Hypothalamus (tissue), 51 donors: ENCODE measurements at places on chromosomes 1 and 21.

GRCh38 chr1:230356190-230356589 lies 69.9 kb downstream of the PGBD5 start:
- DNase-seq, result no peak

GRCh38 chr1:171917331-171917730 lies 76.0 kb downstream of the DNM3 start:
- DNase-seq, result no peak

DNA sequence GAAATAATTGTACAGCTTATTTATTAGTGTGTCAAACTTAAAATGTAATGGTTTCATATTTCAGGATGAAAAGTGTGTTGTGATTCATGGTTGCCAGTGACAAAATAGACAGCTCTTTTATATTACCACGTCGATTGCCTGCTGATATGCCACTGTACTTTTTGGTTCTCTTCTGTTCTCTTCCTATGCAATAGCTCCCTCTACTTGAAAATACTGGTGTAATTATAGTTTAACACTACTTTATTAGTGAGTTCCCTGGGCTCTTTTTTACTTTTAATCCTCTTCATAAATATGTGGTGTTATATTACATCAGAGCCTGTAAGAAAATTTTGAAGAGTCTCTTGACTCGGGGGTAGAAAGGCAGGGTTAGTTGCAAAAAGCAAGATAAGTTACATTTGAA lies 111.3 kb downstream of the PATJ start:
- DNase-seq, result no peak

- no peak for DNase-seq
These were observed 16.7 kb upstream of the DISP1 start for GRCh38 chr1:222798116-222798515.

GRCh38 chr1:188986745-188987417 lies 1490.8 kb downstream of the BRINP3 start:
- DNase-seq, result no peak

- no peak for DNase-seq
These were observed 9.8 kb downstream of the SDHC start for GRCh38 chr1:161324020-161324419.

DNA sequence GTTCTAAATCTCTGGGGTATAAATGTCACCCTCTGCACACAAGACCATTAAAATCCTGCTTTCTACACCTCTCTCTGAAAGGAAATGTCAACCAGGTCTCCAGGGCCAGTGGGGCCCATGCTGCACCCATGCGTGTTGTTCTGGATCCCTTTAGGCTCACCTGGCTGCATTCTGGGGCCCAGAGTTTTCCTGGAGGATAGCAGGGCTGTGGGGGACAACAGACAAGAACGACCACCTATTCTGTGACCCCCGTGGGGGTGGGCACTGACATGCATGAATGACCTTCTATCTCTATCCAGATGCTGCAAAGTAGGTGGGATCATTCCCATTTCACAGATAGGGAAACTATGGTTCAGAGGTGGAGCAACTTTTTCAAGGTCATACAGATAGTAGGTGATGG lies 41.6 kb downstream of the TNNT2 start:
- no peak for DNase-seq

GRCh38 chr1:175679981-175680652 lies 63.3 kb downstream of the TNR start:
- DNase-seq, result peak; percentile 33

DNA sequence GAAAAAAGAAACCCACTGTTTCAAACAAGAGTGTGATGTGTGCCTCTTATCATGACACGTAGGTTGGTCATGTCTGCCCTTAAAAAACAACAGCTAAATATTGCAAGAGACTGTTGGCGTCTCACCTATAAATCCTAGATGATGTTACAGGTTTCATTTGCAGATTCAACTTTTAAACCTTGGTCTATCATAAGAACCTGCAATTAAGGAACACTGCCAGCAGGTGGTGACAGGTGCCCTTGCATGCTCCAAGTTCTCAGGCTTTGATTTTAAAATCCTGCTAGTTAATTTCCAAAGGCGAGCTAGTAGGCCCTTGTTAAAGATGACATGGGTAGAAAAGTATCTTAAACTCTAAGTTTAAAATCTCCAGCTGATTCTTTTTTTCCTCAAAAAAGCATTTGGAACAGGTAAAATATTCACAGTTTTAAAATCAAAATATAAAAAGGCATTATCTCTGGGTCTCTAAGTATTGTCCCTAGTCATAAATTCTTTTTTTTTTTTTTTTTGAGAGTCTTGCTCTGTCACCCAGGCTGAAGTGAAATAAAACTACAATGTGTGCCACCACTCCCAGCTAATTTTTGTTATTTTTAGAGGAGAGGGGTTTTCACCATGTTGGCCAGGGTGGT lies 39.1 kb downstream of the CLSTN1 start:
- DNase-seq, result no peak

GRCh38 chr1:162305969-162306368 lies 70.7 kb downstream of the SPATA46 start:
- DNase-seq, result no peak

DNA sequence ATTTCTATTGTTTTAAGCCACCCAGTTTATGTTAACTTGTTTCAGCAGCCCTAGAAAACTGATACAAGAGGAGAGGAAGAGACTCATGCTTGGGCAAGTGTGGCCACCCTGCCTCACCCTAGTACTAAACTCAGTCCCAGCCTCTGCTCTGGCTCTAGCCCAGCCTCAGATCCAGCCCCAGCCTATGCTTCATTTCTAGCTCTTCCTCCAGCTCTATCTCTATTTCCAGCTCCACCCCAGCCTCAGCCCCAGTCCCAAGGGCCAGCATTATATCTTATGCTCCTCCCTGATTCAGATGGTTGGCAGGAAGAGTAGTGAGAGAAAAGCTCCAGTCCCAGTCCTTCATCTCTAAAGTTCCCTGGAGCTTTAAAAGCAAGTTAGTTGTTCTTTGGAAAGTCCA lies 535.5 kb downstream of the PTPRC start:
- DNase-seq, result no peak

GRCh38 chr21:31429506-31429905 lies 85.4 kb upstream of the TIAM1 start:
- DNase-seq, result no peak

GRCh38 chr1:243658594-243659105 lies 191.4 kb downstream of the AKT3 start:
- no peak for DNase-seq

DNA sequence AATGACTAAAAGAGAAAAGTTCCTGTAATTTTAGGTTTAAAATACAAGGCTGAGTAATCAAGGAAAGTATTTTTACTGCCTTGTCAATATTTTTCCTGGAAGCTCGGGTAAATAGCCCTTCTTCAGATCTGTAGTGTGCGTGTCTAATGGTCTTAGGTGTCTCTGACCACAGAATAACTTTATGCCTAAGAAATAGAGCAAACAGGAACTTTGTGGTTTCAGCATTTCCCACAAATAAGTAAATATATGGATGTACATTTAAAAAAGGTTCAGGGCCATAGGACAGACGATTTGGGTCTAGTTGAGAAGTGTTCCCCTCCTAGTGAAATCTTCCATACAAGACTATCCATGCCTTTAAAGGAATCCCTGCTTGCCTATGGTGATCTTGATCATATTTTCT lies 107.0 kb downstream of the ZC3H11B start:
- DNase-seq, result no peak

- no peak for DNase-seq
These were observed 45.4 kb downstream of the SLC45A1 start for GRCh38 chr1:8363186-8363766.

DNA sequence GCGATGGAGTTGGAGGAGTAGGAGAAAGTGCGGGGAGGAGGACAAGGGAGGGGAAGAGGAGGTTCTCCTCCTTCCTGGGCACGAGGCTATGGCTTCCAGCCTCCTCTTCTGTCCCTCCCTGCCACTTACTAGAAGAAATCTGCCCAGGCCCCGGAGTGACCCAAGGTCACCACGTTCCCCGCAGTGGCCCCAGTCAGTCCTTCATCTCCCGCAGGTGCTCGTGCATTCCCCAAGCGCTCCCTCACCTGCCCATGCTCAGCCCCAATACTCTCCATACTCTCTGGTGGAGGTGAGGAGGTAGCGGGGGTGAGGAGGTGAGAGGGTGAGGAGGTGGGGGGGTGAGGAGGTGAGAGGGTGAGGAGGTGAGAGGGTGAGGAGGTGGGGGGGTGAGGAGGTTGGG lies 85.4 kb downstream of the CCDC185 start:
- no peak for DNase-seq

- no peak for DNase-seq
These were observed 13.5 kb downstream of the KCNN3 start for GRCh38 chr1:154856544-154856943.

- peak; percentile 43 for DNase-seq
These were observed 104.2 kb downstream of the SIM2 start for GRCh38 chr21:36803051-36803645.

DNA sequence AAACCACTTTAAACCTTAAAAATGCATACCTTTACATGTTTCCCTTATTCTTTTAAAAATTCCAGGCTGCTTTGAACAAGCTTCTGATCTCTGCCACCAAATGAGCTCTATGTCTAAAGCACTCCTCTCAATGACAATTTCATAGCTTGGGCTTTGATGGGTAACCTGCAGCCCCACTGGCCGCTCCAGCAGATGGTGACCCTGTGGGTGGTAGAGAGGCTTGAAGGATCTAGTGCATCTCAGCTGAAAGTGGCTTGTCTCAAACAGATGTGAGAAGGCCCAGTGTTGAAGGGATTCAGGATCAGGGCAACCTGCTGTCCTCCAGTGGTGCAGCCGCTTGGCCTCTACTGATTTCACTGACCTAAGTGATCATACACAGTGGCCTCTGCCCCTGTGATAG lies 84.7 kb upstream of the IRF2BP2 start:
- DNase-seq, result no peak

- no peak for DNase-seq
These were observed 1.3 kb downstream of the FAM20B start for GRCh38 chr1:179026813-179027669.

DNA sequence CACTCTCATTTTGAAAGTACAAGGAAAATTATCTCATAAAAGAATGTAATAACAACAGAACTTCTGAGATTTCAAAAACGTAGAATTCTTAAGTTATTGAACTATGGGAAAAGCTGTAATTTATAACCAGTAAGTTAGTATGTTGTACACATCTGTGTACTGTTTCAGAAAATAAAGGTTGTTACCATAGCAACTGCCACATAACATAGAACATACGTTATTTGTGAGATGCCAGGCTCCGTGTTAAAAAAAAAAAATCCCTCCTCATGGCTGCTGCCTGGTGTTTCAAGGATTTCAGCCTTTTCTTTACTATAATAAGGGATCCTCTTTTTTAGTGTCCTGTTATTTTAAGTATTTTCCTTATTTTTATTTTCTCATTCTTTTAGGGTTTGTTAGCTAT lies 79.5 kb downstream of the RWDD3 start:
- DNase-seq, result no peak

GRCh38 chr21:15430023-15430422 lies 299.8 kb upstream of the USP25 start:
- no peak for DNase-seq

DNA sequence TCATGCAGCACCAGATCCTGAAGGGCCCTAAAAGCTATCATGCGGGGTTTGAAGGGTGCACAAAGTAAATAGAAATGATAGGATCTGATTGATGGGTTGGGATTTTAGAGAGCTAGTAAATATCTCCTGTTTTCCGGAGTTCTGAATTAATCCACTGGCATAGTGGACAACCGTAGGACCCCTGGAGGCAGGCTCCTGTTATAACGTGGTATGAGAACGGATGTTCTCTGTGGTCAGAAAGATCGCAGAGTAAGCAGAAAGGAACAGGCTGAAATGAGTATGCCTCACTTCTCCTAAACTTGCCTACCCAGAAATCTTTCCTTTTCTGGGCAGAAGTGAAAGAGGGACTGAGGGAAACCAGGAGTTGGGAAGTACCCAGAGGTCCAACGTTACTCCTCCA lies 470.8 kb downstream of the AJAP1 start:
- no peak for DNase-seq

DNA sequence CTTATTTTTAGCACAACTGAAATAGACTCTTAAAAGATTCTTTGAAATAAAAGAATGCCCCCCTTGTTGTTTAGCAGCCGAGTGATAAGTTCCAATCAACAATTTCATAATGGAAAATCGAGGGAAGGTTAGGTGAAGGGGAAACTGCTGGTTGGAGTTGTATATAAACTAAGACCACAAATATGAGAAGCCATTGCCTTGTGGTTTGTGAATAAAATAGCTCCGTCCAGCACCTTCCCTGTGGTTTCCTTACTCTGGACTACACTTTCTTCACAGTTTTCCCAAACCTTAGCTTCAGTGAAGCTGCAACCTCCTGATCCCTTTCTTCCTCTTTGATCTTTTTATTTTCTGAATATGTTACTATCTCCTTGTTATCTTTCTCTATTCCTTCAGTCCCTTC lies 6.7 kb upstream of the RAB3GAP2 start:
- no peak for DNase-seq

DNA sequence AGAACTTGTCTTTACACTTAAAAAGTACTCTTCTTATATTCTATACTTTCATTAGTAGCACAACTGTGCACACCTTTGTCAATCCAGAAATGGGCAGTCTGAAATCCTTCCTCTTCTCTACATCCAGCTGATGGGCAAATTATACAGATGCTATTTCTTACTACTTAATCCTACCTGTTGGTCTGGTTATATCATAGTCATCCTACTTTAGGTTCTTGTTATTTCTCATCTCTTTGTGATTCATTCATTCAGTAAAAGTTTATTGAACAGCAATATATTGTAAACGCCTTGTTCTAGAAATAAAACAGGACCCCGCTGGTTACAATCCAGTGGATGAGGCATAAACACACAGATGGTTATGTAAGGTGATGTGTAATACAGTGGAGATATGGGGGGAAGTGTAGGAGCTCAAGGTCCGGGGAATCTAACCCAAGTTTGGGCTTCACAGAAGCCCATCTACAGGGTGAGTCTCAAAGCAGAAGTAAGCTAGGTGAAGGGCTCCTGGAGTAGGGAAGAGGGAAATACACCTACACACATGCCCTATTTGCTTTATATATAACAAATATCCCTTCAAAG lies 11.8 kb upstream of the FUBP1 start:
- no peak for DNase-seq

DNA sequence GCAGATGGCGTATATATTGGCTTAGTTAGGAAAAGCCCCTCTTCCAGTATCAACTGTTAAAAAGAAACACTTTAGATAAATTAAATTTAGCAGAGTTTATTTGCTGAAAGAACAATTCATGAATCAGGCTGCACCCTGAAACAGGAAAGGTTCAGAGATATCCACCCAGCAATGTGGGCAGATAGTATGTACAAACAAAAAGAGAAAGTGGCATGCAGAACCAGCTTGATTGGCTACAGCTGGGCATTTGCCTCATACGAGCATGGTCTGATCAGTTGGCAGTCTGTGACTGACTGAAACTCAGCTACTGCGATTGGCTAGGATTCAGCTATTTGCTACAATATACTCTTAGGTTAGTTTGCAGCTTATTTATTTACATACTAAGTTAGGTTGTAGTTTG lies 98.2 kb downstream of the ZC3H11B start:
- no peak for DNase-seq

GRCh38 chr1:150512846-150513245 lies 2.7 kb upstream of the FALEC start:
- no peak for DNase-seq
